ENCODE measurements at places on chromosomes 3 and 15.

GRCh38 chr15:69524296-69524695 lies 71.7 kb downstream of the RPLP1 start:
- no peak for DNase-seq

DNA sequence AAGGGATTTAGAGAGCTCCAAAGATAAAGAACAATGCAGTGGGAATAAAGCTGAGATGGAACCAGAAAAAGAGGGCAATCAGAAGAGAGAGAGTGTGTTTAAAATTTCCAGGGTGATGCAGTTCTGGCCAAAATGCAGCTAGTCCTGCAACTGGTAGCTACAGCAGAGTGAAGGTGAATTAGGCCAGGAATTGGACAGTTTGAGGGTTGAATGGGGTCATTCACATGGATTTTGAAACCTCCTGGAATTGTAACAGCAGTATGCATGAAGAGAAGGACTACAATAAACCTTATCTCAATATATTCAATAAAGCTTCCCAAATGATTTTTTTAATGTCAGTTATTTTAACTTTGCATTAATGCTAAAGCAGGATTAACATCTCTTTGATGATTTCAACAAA lies 85.2 kb downstream of the CBLB start:
- no peak for DNase-seq

DNA sequence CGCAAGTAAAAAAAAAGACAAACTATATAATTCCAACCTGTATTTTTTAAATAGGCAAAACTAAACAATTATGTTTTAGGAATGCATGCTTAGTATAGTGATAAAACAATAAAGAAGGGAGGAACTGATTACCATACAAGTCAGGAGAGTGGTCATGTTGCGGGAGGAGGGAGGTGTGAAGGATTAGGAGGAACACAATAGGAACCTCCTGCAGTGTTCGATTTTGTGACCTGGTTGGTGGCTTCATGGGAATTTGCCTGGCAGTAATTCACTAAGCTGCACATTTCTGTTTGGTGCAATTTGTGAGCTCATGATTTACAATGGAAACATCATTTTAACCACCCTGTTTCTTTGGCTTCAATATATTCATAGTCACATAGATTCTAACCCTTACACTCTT lies 78.3 kb downstream of the TPRA1 start:
- no peak for DNase-seq

- DNase-seq: no peak
Measured at GRCh38 chr3:43964640-43965039, 273.9 kb downstream of the ABHD5 start.

DNA sequence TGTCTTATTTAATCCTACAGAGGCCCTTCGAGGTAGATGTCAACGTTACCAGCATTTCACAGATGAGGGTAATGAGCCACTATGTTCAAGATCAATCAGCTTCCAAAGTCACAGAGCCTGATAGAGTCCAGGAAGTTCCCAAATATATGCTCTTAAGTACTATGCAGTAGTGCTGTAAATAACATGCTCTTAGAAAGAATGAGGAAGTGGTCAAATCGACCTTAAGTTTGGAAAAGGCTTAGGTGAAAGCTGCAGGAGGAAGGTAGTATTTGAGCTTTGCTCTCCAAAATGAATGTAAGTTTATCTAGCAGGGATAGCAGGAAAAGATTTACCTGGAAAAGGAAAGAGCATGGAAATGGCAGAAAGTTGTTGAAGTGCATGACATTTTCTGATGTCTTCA lies 234.0 kb downstream of the RBMS3 start:
- no peak for DNase-seq

DNA sequence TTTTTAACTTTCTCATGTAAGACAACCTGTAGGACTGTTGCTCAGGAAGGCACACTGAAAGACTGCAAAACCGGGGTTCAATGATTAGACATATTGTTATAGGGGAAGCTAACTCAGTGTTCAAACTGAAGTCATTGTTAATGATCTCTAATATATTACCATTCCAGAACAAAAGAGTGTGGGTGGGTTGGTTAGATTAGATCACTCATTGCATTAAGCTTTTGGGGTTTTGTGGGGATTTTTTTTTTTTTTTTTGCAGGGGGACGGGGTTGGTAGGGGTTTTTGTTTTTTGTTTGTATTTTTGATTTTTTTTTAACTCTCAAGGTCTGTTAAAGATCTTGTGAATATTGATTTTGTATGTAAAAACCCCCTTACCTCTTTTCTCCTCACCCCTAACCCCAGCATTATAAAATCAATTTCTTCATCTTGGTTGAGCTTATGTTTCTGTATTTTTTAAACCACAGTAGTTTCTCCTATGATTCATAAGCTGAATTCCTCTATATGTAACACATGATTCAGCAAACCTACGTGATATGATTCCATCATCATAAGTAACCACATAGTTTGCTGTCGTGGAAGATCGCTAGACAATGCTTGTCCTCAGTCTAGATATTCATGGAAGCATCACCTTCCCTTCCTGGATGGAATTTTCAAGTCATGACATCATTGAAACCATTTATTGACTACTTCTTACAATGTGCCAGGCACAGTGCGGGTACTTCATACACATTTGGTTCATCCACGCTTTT lies 544.1 kb upstream of the MDFIC2 start:
- peak; percentile 95 for DNase-seq
